Activated CD4-positive, alpha-beta memory T cell treated with anti-CD3 and anti-CD28 coated beads, Interleukin-2, amount 10 ng/mL, durations not matched to agents 7 days and 5 days (primary cell): ENCODE measurements at places on chromosomes 1 and 21. TPM values are rescaled to one million over a fixed set of nuclear protein-coding genes. Genes with fewer than 3 reads are reported as not detected.

Gene FAM177B
- total RNA-seq = not detected

GRCh38 chr21:44711327-44712202, at the start of gene TSPEAR:
TSPEAR (minus strand) TSS chr21:44711572; CDS start chr21:44711514, 58 bp downstream.
- no peak within 1 kb of the TSS for H3K4me3 ChIP-seq
- no peaks in the 10 kb centered on the region for H3K36me3 ChIP-seq
- peaks cover 8% of the 10 kb centered on the region for H3K4me1 ChIP-seq
- no peak within 1 kb of the TSS for H3K27ac ChIP-seq

Gene PCP4
- not detected for total RNA-seq

DNA sequence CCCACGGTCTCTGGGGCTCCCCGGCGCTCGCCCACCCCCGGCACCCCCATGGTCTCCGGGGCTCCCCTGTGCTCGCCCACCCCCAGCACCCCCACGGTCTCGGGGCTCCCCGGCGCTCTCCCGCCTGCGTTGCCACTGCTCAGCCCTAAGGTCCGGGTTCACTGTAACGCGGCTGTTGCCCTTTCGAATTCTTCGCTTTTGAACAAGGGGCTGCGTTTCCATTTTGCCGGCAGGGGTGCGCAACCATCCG, 5.2 kb upstream of the FTCD start:
- no peak for DNase-seq
- no peak overlapping the region for H3K27ac ChIP-seq
- no peak overlapping the region for H3K4me3 ChIP-seq
- H3K36me3 ChIP-seq = no peaks in the 10 kb centered on the region
- no peaks in the 10 kb centered on the region for H3K4me1 ChIP-seq

DNA sequence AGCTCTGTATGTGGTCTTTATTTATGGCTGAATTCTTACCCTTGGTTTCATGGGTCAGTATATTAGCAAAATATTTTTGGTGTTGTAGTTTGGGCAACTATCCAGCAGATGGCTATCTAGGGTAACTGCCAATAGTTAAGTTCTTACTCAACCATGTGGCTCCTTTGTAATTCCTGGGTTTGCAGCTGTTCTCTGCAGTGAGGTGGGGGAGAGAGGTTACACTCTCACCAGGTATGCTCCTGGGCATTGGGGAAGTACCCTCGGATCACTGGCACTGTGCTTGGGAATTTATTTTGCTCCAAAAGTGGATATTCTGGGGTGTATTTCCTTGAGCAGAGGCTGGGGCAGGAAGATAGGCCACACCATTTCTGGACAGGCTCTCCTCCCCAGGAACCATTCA, 436.7 kb upstream of the TMPRSS15 start:
- H3K4me3 ChIP-seq = no peak overlapping the region
- no peaks in the 10 kb centered on the region for H3K36me3 ChIP-seq
- no peaks in the 10 kb centered on the region for H3K4me1 ChIP-seq
- H3K27ac ChIP-seq = no peak overlapping the region
- DNase-seq = no peak

Gene HFM1
- total RNA-seq = not detected

Gene PLOD1
- 15.7 TPM for total RNA-seq

GRCh38 chr1:218933513-218933912, 240.2 kb upstream of the LYPLAL1 start:
- H3K4me3 ChIP-seq = no peak overlapping the region
- no peak for DNase-seq
- H3K27ac ChIP-seq = no peak overlapping the region
- no peaks in the 10 kb centered on the region for H3K4me1 ChIP-seq

Gene SH2D5
- not detected for total RNA-seq

GRCh38 chr21:27734146-27734545, 767.3 kb upstream of the ADAMTS5 start:
- no peak overlapping the region for H3K27ac ChIP-seq

Gene PAQR6
- total RNA-seq = 6.3 TPM

GRCh38 chr1:226845624-226846023, 24.8 kb upstream of the PSEN2 start:
- DNase-seq = no peak
- no peaks in the 10 kb centered on the region for H3K36me3 ChIP-seq
- no peak overlapping the region for H3K4me3 ChIP-seq
- no peaks in the 10 kb centered on the region for H3K4me1 ChIP-seq
- H3K27me3 ChIP-seq = peaks cover 3% of the 10 kb centered on the region

GRCh38 chr1:63728611-63729226, 45.1 kb upstream of the ROR1 start:
- no peaks in the 10 kb centered on the region for H3K27me3 ChIP-seq
- no peak overlapping the region for H3K4me3 ChIP-seq
- no peaks in the 10 kb centered on the region for H3K36me3 ChIP-seq
- no peak for DNase-seq

GRCh38 chr1:111666828-111667227, 47.2 kb downstream of the RAP1A start:
- no peak for DNase-seq
- H3K4me1 ChIP-seq = peaks cover 63% of the 10 kb centered on the region
- H3K27ac ChIP-seq = no peak overlapping the region
- peaks cover 47% of the 10 kb centered on the region for H3K36me3 ChIP-seq
- H3K27me3 ChIP-seq = no peaks in the 10 kb centered on the region

GRCh38 chr1:2584686-2585317, 1.8 kb upstream of the PRXL2B start:
- peaks cover 15% of the 10 kb centered on the region for H3K36me3 ChIP-seq
- peak overlapping the region; percentile 93 for H3K27ac ChIP-seq
- no peaks in the 10 kb centered on the region for H3K27me3 ChIP-seq
- peaks cover 42% of the 10 kb centered on the region for H3K4me1 ChIP-seq
- no peak for DNase-seq
- H3K4me3 ChIP-seq = peak overlapping the region; percentile 88

DNA sequence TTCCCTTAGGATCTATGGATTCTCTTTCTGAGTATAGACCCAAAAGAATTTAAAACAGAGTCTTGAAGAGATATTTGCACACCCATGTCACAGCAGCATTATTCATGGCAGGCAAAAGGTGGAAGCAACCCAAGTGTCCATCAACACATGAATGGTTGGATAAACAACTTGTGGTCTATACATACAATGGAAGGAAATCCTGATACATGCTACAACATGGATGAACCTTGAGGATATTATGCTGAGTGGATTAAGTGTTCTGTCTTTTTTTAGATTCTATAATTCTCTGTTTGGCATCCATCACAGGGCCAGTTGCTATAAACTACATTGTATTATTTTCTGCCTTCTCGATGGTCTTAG, 39.8 kb downstream of the PTPN14 start:
- H3K27me3 ChIP-seq = peaks cover 22% of the 10 kb centered on the region
- peaks cover 5% of the 10 kb centered on the region for H3K4me1 ChIP-seq
- no peaks in the 10 kb centered on the region for H3K36me3 ChIP-seq

- H3K27me3 ChIP-seq = no peaks in the 10 kb centered on the region
- H3K4me3 ChIP-seq = no peak overlapping the region
- no peaks in the 10 kb centered on the region for H3K36me3 ChIP-seq
- H3K27ac ChIP-seq = no peak overlapping the region
- no peaks in the 10 kb centered on the region for H3K4me1 ChIP-seq
Measured at GRCh38 chr1:189859385-189859977, 618.2 kb downstream of the BRINP3 start.

- no peaks in the 10 kb centered on the region for H3K27me3 ChIP-seq
- H3K27ac ChIP-seq = no peak overlapping the region
- H3K36me3 ChIP-seq = peaks cover 51% of the 10 kb centered on the region
- no peak overlapping the region for H3K4me3 ChIP-seq
Measured at GRCh38 chr21:36257657-36258056, 62.3 kb upstream of the MORC3 start.

DNA sequence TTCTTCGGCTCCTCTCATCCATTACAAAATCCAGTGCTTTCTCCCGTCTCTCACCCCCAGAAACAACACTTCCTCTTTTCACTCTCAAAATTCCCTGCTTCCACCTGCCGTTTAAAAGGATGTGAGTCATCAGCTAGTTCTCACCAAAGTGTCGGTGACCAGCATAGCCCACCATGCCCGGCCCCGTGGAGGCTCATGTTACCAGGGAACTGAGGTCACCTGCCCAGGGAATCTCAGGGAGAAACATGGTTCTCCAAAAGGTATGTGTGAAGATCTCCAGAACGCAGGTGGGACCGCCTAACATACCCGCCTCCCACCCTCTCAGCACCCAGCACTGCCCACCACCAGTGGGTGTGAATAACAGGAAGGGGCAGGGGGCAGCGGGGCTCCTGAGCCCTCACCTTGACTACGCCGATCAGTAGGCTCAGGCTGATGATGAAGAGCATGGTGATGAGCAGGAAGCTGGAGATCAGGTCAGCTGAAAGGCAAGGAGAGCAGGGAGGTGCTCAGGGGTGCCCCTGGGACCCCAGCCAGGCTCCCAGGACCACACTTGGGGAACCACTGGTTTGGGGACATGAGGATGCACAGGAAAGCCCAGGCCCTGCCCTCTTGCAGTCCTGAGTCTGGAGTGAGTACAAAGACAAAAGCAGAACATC, 16.2 kb downstream of the LAPTM5 start:
- H3K4me1 ChIP-seq = peaks cover 96% of the 10 kb centered on the region
- DNase-seq = no peak
- H3K27ac ChIP-seq = peak overlapping the region; percentile 91
- no peaks in the 10 kb centered on the region for H3K27me3 ChIP-seq
- H3K4me3 ChIP-seq = no peak overlapping the region
- H3K36me3 ChIP-seq = peaks cover 75% of the 10 kb centered on the region

DNA sequence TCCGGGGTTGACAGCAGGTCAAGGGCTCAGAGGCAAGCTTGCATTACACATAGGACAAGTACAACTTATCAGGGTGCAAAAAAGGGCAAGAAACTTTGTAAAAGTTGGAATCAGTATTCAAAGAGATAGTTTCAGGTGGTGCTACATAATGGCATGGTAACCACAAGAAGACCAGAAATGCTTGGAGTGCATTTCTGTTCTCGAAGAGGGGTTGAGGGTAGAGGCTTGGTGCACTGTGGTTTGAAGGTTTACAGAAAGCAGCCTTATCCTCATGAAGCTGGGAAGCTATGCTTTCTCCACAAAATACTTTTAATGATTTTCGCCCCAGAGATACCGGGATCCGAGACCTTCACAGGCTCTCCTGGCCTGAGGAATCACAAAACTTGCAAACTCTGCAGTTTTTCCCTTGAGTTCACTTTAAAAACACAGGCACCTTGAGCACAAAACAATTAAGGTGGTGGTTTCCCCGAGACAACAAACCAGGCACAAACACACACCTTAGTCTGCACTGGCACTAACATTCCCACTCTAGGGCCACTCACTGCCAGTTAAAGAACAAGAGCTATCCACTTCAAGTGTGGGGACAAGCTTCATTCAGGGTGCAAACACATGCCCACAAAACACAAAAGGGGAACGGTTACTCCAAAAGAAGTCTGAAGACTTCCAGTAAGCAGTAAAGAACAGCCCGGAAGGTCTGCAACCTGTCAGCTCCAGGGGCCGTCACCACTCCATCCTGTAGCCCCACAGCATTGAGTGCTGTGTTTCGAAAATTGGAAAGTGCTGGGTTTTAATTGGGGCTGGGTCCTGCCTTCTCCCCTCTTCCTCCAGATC, 29.8 kb upstream of the NFIA start:
- H3K27me3 ChIP-seq = peaks cover 57% of the 10 kb centered on the region
- H3K4me1 ChIP-seq = peaks cover 48% of the 10 kb centered on the region
- H3K27ac ChIP-seq = peak overlapping the region; percentile 25
- H3K4me3 ChIP-seq = peak overlapping the region; percentile 78
- no peak for DNase-seq
- H3K36me3 ChIP-seq = no peaks in the 10 kb centered on the region

DNA sequence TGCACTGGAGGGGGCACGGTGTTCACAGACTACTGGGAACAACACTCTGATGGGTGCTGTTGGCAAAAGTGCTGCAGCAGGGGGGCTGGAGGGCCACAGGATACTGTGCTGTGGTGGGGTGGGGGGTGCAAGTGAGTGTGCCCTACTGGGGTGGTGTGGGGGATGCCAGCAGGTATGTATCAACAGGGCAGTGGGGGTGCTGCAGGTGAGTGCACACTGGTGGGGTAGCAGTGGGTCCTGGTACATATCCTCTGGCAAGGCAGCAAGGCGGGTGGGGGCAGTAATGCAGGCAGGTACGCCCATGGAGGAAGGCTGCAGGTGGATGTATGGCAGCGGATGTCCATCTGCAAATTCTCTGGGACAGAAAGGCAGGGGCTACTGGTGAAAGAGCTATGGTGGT, 48.8 kb upstream of the CD53 start:
- H3K27ac ChIP-seq = no peak overlapping the region
- H3K4me1 ChIP-seq = no peaks in the 10 kb centered on the region

Gene NEGR1
- not detected for total RNA-seq

DNA sequence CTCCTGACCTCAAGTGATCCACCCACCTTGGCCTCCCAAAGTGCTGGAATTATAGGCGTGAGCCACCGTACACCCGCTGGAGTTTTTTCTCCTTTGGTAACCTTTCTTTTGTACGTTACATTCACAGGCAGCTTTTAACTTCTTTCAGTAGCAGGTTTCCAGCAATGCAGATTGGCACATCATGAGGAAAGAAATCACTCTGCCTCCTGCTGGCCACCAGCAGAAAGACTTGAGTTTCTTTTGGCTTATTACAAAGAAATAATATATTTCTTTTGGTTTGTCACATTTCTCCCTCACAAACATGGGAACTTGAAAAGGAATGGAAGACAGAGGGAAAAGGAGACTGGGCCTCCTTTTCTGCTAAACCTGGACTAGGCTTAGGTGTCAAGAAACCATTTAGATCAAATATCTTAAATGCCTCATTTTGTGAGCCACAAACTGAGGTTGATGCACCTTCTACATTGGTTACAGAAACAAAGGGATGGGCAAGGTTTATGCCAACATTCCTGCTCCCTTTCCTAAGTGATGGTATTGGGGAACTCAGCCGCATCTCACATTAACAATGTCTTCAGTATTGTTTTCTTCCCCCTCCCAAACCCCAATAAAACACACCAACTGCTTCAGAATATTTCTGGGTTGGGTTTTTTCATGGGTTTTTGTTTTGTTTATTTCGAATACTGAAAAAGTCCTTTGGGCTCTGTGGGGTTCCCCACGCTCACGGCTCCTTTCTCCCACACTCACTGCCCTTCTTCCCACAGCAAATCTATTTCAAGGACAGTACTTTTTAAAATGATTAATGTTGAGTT, 7.7 kb downstream of the ENSA start:
- peak overlapping the region; percentile 76 for H3K27ac ChIP-seq
- H3K27me3 ChIP-seq = no peaks in the 10 kb centered on the region
- H3K36me3 ChIP-seq = peaks cover 79% of the 10 kb centered on the region
- DNase-seq = peak; percentile 70
- peaks cover 76% of the 10 kb centered on the region for H3K4me1 ChIP-seq

- H3K36me3 ChIP-seq = no peaks in the 10 kb centered on the region
- H3K27me3 ChIP-seq = peaks cover 2% of the 10 kb centered on the region
- H3K4me1 ChIP-seq = peaks cover 1% of the 10 kb centered on the region
- DNase-seq = no peak
- no peak overlapping the region for H3K4me3 ChIP-seq
Measured at GRCh38 chr1:7672864-7673263, 98.2 kb upstream of the VAMP3 start.

Gene SEC16B
- total RNA-seq = not detected

Gene CCDC30
- total RNA-seq = 1.6 TPM

Gene CHD5
- total RNA-seq = 0.10 TPM

GRCh38 chr1:29851691-29852090, 615.4 kb downstream of the PTPRU start:
- no peaks in the 10 kb centered on the region for H3K36me3 ChIP-seq
- no peak overlapping the region for H3K27ac ChIP-seq
- no peak for DNase-seq
